NCI-H510A (cell line): ENCODE measurements at places on chromosomes 13 and 19.

DNA sequence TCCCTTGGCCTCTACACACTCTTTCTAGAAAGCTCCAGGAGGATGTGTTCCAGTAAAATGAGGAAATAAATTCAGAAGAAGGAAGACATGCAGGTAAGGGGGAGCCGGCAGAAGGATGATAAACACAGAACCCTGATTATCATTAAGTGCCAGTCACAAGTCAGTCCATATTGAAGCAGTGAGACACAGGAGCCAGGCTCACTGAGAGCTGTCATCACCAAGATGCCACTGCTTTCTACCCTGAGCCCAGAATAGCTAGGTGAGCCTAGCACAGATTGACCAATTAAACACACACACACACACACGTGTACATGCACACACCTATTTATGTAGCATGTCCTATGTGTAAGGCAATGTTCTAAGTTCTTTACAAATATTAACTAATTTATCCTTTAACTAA is 211.4 kb upstream of the IPO5 start:
- no peak for DNase-seq

- no peak for DNase-seq
Measured at GRCh38 chr19:793806-794205, 3.4 kb upstream of the PTBP1 start.

GRCh38 chr19:41711376-41712261 is 3.2 kb downstream of the CEACAM5 start:
- DNase-seq, result no peak

GRCh38 chr13:44293908-44294735 is 79.5 kb upstream of the SERP2 start:
- DNase-seq, result no peak

DNA sequence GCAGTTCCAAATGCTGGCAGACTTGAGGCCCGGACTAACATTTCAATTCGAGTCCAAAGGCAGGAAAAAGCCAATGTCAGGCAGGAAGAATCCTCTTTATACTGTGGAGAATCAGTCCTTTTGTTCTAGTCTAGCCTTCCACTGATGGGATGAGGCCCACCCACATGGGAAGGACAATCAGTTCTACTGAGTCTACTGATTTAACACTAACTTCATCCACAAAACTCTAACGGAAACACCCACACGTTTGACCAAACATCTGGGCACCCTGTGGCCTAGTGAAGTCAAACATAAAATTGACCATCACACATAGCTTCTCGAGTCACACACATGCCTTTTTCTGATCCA is 100.3 kb downstream of the UBL3 start:
- no peak for DNase-seq

DNA sequence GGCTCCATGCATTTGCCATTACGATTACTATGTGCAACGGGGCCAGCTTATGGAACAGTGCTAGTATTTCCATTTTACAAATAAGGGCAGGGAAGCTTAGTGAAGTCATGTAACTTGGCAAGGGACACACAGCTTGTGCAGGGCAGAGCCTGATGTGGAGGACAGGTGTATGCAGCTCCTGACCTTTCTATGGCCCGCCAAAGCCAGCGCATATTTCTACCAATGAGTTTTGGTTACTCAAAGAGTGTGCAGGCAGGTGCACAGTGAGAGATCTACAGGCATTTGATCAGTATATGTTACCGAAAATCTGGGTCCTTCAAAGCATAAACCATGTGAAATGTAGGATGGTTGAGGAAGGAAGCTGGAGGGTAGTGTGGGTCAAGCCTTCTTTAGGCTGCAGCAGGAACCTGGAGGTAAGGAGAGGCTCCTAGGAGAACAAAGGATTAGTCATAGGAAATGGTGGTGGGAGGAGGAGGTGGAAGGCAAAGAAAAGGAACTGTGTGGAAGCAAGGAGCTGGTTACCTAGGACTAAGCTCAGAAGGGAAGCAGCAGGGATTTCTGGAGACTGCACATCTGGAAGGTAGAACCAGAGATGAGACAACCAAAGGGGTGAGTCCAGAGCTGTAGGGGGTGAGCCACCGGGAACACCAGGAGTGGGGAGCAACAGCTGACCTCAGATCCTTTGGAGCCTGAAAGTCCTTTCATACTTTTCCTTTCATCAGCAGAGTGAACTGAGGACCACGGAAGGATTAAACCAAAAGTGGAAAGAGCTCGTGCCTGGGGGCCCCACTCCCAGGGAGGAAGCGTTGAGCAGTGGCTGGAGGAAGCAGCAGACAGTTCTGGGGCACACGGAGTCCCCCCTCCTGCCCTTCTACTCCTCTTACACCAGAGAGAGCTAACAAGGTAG is 4.2 kb upstream of the PDX1 start:
- DNase-seq, result no peak

- DNase-seq, result no peak
Measured at GRCh38 chr19:45947926-45948325, 25.7 kb downstream of the NOVA2 start.

- DNase-seq, result no peak
Measured at GRCh38 chr13:113014752-113015745, 46.0 kb downstream of the MCF2L start.

GRCh38 chr13:110006304-110006703 is 219.9 kb upstream of the IRS2 start:
- no peak for DNase-seq

DNA sequence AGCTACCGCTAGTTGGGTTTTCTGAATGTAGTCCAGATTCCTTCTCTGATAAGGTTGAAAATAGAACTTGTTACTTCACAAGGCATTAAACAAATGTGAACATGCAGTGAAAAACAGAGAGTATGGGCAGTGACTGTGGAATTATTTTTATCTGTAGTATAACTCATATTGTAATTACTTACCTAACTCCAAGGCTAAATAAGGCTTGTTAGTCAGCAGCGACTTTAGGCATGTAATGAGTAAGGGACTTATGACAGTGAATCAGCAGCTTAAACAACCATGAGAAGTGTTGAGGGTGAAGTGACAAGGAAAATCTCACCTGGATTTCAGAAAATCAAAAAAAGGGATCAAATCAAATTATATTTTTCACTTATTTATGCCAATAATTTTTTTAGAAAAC is 1719.5 kb upstream of the MIR17HG start:
- no peak for DNase-seq

DNA sequence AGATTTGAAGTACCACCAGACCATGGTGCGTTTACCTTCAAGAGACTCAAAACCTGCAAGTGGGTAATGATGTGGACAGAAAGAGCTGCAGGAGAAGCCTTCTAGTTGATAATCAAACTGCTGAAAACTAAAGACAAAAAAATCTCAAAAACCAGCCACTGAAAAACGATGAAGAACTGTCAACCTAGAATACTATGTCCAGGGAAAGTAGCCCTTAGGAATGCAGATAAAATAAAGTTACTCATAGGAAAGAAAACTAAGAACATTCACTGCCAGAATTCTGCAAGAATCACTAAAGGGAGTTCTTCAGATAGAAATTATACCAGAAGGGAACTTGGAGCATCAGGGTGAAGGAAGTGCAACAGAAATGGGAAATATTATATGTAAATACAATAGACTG is 5.3 kb downstream of the ZNF470 start:
- no peak for DNase-seq

DNA sequence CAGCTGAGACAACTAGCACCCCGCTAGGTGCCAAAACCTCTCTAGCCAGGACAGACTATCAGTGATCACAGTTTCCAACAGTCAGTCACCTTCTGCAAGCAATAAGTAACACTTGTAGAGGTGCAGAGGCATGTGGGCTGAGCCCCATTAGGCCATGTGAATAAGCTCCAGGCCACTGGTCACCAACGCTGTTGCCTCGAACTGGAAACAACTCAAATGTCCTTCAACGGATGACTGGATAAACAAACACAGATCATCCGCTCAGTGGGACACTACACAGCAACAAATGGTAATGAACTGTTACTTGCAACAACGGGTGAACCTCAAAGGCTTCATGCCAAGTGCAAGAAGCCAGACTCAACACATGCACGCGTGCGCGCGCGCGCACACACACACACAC is 27.5 kb upstream of the TMEM160 start:
- no peak for DNase-seq

- DNase-seq, result no peak
Measured at GRCh38 chr13:75071796-75072195, 410.2 kb downstream of the TBC1D4 start.

DNA sequence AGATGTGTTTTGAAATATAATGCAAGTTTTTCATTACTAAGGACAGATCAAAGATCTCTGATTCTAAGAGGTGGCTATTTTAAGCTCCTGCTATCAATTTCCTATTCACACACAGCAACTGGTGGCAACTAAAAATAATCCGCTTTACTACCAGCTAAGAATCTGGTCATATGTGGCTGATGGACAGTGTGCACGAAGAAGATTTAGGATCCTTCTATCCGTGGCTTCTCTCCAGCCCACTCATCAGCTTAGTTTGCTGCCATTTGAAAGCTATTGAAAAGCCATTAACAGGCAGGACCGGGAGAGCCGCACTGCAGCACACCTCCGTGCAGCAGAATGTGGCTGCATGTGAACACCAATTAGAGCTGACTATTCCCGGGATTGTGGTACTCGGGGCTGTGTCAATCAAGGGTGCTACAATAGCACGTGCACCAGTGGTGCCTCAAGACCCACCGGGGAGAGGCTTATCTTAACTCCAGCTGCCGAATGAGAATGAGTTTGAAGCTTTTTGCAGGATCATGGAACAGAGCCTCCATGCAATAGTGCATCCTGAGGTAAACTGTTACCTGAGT is at the start of gene MYO16:
MYO16 (plus strand) TSS at position 431 of the 572 bp plus-strand sequence. CDS start 234 bp downstream, outside the sequence.
- DNase-seq, result no peak

GRCh38 chr13:99948411-99948810 is 23.2 kb downstream of the ZIC5 start:
- DNase-seq, result no peak

GRCh38 chr19:8476524-8476923 is 25.9 kb downstream of the PRAM1 start:
- no peak for DNase-seq

- no peak for DNase-seq
Measured at GRCh38 chr19:2561221-2561620, 85.3 kb downstream of the GADD45B start.

GRCh38 chr13:90769387-90769786 is 578.1 kb upstream of the MIR17HG start:
- no peak for DNase-seq

DNA sequence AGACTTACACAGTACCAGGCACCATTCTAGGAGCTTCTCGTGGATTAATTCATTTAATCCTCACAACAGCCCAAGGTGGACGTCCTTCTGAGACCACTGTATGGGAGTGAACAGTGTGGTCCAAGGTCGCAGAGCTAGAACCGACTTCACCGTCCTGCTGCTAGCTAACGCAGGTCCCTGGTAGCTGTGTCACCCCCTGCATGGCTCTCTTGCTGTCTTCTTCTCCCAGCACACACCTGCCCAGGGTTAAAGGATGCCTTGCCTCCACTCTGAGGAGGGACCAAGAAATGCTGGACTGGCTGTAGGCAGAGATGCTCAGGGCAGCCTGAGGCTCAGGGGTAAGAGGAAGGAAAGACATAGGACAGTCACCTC is 3.0 kb downstream of the AKT2 start:
- DNase-seq, result no peak

GRCh38 chr13:43905435-43906031 is 25.8 kb downstream of the LACC1 start:
- DNase-seq, result no peak

DNA sequence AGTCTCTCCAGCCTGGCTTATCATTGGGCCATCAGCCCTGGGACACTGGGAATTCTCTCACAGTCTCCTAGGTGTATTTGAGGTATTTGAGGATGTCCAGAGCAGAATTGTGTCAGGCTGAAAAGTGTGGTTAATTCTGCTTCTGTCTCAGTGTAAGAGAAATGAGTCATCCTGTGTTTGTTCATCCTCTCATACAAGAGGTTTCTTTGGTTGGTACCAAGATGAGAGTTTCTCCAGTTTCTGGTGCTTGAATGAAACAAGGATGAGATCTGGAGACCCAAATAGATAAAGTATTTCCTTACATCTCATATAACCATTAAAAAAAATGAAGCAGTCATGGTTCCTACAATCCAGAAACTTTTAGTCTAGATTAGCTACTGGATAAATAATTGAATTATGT is 7.7 kb downstream of the ZNF253 start:
- DNase-seq, result no peak

GRCh38 chr13:40982772-40983171 is 36.3 kb downstream of the ELF1 start:
- DNase-seq, result no peak

DNA sequence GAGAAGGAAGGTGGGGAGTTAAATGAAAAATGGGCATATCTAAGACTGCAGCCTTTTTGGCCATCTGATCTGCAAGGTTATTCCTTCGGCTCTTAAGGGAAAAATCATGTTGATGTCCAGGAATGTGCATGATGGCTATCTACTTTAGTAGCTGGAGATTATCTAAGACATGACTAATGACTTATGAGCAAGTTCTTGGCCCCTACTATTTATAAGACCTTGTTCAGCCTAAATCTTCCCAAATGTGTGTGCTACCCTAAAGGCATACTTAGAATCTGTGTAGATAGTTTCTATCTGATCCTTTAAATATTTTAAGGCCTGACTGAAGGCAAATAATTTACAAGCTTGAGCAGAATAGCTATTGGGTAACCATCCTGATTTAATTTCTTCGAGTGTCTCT is 41.8 kb upstream of the CD177 start:
- DNase-seq, result no peak

- no peak for DNase-seq
Measured at GRCh38 chr13:102692491-102692826, 2.4 kb downstream of the METTL21C start.

DNA sequence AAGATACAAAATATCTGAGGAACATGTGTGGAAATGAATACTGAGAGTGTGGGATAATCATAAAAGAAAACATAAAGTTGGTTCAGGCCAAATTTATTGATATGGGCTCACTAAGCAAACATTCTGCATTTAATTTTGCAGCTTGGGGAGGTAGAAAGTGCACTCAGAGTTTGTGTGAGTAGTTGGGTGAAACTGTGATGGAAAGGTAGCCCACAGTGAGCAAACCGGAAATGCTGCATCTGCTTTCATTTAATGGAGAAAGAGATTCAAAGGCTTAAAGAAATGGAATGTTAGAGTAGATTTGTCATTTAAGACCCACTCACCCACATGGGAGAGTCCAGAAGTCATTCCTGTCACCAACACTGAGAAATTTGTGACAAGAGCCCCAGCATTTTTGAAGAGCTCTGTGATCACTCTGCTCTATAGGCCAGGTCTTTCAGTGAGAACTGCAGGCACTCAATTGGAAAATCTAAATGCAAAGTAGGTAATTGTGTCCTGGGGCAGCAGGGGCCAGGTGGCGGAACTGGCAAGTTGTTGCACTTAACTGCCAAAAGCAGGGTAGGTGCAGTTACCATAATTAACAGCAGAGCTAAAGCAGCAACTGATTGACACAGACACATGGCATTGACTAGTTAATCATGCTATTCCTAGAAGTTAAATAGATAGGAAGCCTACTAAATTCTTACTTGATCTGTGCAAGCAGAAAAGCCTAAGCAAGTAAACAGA is 1228.3 kb upstream of the PCDH20 start:
- no peak for DNase-seq
